Naive B cell (primary cell): ENCODE measurements at places on chromosomes 11 and 22.

DNA sequence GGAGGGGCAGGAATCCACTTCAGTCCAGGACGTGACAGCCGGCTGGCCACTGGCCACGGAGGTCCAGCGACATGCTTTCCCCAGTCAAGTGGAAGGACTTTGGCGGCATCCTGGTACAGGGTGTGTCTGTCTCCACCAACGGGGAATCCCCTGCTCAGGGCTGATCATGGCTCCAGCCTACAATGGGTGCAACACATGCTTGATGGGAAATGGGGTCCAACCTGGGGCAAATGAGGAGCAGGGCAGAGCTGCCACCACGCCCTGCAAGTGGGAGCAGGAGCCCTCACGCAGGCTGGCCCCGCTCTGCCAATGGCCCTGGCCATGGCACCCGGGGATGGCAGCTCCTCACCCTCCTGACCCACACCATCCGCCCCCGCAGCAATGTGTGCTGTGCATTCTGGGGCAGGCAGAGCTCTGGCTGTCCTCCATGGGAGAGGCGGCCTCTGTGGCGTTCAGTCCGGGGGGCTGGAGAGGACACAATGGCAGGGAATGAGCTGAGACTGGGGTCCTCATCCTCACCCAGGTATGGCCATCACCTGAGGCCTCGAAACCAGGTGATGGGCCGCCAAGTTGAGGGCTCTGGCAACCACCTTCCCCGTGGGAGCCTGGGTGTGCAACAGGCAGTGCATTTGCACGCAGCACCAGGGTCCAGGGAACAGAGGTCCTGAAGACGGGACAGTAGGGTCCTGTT lies 5.8 kb upstream of the SEPTIN5 start:
- DNase-seq = no peak

GRCh38 chr22:26398741-26399153 lies 30.3 kb upstream of the ASPHD2 start:
- DNase-seq = peak; percentile 49

- no peak for DNase-seq
Measured at GRCh38 chr11:1632053-1632714, 2.6 kb downstream of the KRTAP5-5 start.

DNA sequence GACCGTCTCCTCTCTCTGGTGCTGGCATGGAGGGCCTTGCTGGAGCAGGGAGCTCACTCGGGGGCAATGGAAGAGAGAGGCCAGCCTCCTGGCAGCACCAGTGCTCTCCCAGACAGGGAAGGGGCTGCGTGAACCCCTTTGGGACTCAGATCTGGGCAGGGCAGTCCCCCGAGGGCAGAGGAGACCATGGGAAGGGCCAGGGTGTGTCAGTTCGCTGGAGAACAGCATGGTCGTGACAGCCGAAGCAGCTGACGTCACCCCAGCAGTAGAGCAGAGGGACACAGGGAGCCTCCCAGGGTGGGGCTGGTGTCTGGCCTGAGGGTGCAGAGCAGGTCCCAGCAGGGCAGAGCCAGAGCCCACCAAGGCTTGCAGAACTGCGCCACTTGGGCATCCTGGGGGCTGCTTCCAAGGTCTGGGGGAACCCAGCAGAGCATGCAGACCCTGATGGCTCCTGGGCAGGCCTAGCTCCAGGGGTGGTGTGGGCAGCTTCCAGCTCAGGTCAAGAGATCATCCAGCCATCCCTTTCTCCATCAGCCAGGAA lies 71.0 kb upstream of the KCNQ1OT1 start:
- no peak for DNase-seq

DNA sequence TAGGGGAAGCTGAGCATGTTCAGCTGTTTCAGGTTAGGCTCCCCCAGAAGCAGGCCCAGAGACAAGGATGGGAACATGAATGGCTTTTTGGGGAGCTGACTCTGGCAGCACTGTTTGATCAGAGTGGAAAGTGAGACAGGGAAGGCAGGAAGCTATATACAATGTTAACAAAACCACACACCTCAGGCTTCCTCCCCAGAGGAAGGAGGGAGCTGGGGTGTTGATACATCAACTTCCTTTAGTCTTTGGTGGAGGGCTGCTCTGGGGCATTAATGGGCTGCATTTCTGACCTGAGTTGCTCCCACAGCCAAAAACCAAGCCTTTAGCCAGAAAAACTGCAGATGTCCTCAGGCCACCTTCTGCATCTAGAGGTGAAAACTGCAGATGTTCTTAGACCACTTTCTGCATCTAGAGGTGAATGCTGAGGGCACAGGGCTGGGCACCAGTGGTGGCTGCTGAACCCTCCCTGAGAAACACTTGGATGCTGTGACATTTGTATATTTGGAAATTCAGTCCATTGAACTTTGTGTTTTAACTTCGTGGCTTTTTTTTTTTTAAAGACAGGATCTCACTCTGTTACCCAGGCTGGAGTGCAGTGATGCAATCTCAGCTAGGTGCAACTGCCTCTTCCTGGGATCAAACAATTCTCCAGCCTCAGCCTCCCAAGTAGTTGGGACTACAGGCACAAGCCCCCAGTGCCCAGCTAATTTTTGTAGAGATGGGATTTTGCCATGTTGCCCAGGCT lies 49.9 kb downstream of the KIAA1671 start:
- DNase-seq = no peak

DNA sequence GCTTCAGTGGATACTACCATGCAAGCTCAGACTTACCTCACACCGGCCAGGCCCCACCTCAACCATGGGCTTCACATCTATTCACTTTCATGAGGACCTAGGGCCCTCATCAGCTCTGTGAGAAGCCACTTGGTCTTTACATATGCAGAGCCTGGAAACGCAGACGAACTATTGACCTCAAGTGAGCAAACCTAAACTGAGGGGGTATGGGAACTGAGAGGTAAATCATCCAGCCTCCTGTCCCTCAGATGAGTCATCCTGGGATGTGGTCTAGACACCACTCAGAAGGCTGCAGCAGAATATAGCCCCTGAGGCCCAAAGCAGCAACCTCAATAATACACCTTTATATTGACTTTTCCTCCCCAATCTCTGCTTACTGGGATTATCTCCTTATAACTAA lies 578.0 kb downstream of the INSC start:
- no peak for DNase-seq

DNA sequence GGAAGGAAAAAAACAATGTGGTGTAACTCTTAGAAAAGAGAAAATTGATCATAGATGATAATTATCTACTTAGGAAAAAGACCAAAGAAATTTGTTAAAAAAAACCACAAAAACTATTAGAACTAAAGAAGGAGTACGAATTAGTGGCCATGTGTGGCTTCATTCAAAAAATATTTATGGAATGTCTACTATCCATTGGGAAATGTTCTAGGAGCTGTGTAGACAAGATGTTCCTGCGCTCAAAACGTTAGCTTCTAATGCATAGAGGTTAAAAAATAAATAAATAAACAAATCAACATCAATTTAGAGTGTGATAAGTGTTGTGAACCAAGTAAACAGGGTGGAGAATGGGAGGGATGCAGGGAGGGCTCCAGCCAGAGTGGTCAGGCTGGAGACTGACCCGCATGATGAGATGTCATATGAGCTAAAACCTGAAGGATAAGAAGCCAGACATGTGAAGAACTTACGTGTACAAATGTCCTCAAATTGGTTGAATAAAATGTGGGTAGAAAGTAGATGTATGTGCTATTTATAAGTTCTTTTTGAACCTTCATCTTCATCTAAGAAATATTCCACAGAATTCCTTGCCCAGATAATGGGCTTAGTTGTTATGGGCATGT lies 4.3 kb upstream of the EXPH5 start:
- DNase-seq = no peak
